Kidney epithelial cell (primary cell): ENCODE measurements at places on chromosomes 2 and 18. TPM values are rescaled to one million over a fixed set of nuclear protein-coding genes. Genes with fewer than 3 reads are reported as not detected.

DNA sequence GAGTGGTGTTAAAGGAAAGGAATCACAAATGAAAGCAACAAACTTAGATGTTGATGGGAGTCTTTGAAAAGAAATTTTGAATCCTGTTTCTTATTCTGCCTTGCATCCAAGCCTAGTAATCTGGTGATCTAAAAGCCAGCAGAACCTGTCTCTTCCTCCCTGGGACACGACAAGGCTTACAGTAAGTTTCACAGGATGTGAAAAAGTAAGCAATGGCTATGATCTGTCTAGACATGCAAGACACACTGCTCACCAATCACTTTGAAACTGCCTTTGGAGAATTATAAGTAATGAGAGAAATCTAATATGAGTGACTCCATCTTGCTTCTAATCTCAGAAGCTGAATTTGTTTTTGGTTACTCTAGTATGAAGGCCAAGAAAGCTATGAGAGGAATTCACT lies 103.7 kb downstream of the KCNH7 start:
- no peak for DNase-seq

DNA sequence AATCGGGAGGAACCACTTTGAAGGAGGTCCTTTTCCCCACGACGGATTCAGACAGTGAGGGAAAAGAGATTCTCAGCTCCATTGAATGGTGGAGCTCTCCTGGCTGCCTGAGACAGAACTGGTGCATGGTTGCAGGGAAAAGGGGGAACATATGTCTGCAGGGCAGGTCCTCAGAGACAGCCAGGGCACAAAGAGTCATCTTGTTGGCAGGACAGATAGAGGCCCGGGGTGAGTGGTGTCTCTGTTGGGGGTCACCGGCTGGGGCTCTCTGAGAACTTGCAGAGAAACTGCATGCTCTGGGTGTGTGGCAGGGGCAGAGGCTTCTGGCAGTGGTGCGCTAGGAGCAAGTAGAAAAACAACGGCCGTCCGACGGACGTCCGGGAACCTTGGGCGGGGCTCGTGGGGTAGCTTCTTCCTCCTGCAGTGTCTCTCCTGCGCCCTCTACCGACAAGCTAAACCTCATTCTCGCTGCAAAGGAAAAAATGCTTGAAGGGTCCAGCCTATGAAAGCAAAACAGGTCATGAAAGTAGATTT lies 94.3 kb downstream of the CDCA7 start:
- DNase-seq, result peak; percentile 48

Gene FOXI3
- 0.21 TPM in 1 of 2 replicates, not detected in the other for total RNA-seq

- DNase-seq, result peak; percentile 84
Measured at GRCh38 chr2:234427081-234428061, 69.5 kb downstream of the ARL4C start.

DNA sequence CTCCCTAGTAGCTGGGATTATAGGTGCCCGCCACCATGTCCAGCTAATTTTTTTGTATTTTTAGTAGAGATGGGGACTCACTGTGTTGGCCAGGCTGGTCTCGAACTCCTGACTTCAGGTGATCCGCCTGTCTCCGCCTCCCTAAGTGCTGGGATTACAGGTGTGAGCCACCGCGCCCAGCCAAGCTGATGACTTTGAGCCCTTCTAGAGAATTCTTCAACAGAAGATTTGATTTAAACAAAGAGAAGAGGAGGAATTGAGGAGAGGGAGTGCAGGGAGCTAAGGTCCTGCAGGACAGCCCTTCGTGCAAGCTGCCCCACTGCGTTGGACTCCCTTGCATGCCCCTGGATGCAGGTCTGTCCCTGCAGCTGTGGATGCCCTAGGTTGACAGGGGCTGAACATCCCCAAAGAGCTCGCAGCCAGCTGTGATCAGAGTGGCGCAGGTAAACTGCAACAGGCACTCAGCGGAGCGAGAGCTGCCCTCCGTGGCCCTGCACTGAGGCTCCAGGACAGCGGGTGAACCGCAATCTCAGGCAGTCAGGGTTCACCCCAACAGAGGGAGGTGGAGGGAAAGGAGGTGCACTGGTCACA lies 13.7 kb downstream of the ADRA2B start:
- DNase-seq, result no peak
